HT1080 (cell line): ENCODE measurements at places on chromosomes 12 and 14. TPM values are rescaled to one million over a fixed set of nuclear protein-coding genes. Genes with fewer than 3 reads are reported as not detected.

ARHGAP9 gene
- 2.2 and 3.3 TPM in 2 replicates for total RNA-seq

HCAR2 gene
- total RNA-seq = not detected in 2 replicates

FITM1 gene
- 0.63 TPM in 1 of 2 replicates, not detected in the other for total RNA-seq

SLCO1B1 gene
- 0.07 TPM in 1 of 2 replicates, not detected in the other for total RNA-seq

FBLN5 gene
- 0.47 and 0.67 TPM in 2 replicates for total RNA-seq

P2RX2 gene
- total RNA-seq = not detected in 2 replicates

KRT75 gene
- not detected in 2 replicates for total RNA-seq

LUM gene
- total RNA-seq = 0.08 TPM in 1 of 2 replicates, not detected in the other

KRT77 gene
- not detected in 2 replicates for total RNA-seq

METTL17 gene
- 100 and 101 TPM in 2 replicates for total RNA-seq

GPR162 gene
- total RNA-seq = 7.2 and 8.7 TPM in 2 replicates

ASCL1 gene
- total RNA-seq = not detected in 2 replicates
